Gastrocnemius medialis (tissue), 4 donors: ENCODE measurements at places on chromosomes 7 and 10. TPM values are rescaled to one million over a fixed set of nuclear protein-coding genes. Genes with fewer than 3 reads are reported as not detected.
A peak's percentile ranks its signal among the peaks of the same experiment; 100 is the strongest.

GRCh38 chr10:12741360-12741804 lies 260.1 kb downstream of the CCDC3 start:
- no peak for DNase-seq

DNA sequence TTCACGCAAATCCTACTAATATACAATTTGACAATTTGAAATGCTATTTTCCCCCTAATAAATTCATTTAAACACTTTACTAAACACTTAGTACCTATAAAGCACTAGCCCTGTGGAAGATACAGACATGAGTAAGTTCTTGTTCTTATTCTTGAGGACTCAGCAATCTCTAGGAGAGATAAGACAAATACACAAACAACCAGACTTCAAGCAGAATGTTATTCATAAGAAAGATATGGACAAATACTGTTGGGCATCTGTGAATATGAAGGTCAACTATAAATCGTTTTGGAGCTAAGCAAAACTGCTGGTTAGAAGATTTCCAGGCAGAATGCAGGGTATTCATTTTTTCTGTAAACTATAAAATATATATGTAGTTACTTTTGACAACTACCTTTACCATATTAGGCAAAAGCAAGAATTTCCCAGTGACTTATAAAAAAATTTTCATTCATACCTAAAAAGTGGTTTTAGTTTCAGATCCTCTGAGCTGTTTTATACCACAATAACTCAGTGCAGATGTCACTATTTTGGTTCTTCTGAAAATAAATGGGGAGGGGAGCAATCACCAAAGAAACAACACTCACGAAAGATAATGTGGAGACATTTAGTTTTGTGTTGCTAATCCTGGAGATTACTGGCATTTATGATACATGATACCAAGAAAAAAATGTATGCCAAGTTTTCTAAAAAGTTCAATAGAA lies 3.8 kb downstream of the VPS41 start:
- no peak for DNase-seq

DNA sequence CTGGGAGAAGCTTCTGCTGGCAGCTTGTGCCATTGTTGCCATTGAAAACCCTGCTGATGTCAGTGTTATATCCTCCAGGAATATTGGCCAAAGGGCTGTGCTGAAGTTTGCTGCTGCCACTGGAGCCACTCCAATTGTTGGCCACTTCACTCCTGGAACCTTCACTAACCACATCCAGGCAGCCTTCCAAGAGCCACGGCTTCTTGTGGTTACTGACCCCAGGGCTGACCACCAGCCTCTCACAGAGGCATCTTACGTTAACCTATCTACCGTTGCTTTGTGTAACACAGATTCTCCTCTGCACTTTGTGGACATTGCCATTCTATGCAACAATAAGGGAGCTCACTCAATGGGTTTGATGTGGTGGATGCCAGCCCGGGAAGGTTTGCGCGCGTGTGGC lies 220.7 kb downstream of the ADK start:
- no peak for DNase-seq

SFMBT2 gene
- 1.2 TPM for total RNA-seq

GRCh38 chr10:29827512-29827911 lies 192.7 kb upstream of the SVIL start:
- no peak for DNase-seq

GRCh38 chr10:22875581-22875980 lies 52.3 kb upstream of the ARMC3 start:
- DNase-seq: no peak

DNA sequence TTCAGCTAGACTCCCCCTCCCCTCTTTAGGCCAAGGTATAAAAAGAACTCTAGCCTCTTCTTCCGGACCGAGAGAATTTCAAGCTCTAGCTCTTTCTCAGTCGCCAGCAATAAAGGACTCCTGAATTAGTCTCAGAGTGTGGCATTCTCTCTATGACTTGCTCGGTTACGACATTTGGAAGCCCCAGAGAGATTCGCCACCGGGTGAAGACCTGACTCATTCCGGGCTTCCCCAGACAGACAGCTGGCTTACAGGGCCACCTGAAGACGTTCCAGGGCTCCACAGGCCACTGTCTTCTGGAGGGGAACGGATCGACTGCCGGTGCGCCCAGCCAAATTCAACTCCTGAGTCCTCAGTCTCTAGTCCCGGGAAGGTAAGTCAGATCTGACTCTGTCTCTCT lies at the start of gene AKR1B15:
AKR1B15 (plus strand) TSS at position 234 of the 400 bp plus-strand sequence. CDS start 15,510 bp downstream, outside the sequence.
- DNase-seq: peak; percentile 86

ZNF425 gene
- total RNA-seq: 1.4 TPM

CUBN gene
- 1.1 TPM for total RNA-seq

DNA sequence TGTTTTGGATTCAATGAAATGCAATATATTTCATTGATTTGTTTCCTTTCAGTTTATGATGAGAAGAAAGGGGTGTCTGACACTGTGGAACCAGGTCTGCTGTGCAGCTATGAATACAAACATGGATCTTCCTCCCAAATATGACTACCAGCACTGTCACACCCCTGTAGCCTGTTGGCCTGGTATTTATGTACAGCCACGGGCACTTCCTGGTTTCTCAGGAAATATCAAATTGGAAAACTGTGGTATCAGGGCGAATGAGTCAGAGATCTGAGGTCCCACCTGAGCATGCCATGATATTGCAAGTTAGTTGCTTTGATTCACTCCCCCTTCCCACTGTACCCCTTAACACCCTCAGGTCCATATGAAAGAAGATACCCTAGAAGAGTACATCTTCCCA lies 87.8 kb downstream of the DNMBP start:
- no peak for DNase-seq

- no peak for DNase-seq
These were observed 129.4 kb upstream of the ZNF746 start for GRCh38 chr7:149626972-149627371.

NUTM2A gene
- 1.1 TPM for total RNA-seq

GRCh38 chr7:253581-254336 lies 36.2 kb upstream of the FOXL3 start:
- no peak for DNase-seq

DNA sequence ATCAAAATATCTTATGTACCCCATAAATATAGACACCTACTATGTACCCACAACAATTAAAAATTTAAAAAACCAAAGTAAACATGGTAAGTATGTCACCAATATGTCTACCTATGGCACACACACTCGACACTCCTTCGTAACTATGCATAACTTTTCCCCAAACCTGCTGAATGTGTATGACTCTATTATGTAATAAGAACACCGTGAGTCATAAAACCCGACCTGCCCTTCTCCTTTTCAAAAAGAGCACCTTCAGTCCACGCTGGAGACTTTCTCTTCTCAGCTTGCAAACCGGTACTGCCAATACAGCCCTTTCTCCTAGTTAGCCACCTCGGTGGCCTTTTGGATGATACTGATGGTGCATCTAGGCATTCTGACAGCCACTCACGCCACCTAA lies 186.3 kb downstream of the PRPF18 start:
- DNase-seq: no peak

GPC2 gene
- total RNA-seq: not detected

DNA sequence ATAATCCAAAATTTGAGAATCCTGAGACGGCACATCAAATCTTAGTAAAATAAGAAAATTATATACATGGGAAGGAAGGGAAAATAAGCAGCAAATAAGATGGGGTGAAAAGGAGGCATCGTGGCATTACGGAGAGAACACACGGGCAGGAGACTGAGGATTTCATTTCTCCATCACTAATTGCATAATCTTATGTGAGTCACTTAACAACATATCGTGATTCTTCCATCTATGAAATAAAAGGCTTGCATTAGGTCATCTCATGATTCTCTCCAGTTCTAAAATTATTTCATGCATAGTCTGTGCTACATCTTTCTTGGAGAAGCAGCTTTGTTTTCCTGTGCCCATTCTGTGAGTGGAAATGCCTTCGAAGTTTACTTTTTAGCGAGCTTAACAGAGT lies 288.7 kb downstream of the LRMDA start:
- no peak for DNase-seq

GRCh38 chr10:124683814-124684213 lies 60.4 kb downstream of the FAM53B start:
- no peak for DNase-seq

DNA sequence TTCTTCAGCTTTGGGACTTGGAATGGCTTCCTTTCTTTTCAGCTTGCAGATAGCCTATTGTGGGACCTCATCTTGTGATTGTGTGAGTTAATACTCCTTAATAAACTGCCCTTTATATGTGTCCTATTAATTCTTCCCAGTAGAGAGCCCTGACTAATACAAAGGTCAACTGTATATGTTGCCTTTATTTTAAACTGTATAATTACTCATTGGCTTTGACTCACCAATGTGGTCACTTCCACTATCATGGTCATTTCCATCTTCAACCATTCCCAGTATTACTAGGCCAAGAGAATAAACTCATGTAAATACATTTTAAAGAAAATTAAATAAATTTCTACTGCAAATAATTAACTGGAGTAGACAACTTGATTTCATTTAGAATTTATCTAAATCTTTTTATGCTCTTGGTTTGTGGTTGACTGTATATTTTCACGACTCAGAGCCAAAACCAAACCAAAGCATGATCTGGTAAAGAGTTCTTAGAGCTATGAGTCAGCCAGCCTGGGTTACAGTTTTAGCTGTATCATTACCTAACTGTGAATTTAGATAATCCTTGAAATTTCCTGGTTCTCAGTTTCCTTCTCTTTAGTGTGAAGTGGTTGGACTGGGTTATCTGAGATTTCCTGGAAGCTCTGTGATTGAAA lies 188.4 kb downstream of the PPP1R3A start:
- no peak for DNase-seq

- no peak for DNase-seq
These were observed 50.4 kb upstream of the ARHGAP21 start for GRCh38 chr10:24773939-24774589.
